LNCaP clone FGC (cell line): ENCODE measurements at places on chromosomes 5 and 9.

DNA sequence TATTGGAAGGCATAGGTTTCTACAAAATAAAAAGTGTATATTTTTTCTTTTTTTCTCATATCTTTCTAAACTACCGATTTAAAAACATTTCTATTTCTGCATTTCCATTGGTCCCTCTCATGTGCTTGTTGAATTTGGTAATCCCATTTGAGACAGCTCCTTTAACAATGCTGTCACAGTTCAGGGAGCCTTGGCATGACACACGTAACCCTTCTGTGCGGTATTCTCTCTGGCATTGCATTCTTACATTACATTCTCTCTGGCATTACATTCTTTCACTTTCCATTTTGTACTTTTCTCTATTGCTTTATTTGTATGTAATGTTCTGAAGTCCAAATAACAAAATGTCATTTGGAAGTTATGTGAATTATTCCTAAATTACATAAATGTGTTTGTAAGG, 150.7 kb upstream of the RASGRF2 start:
- DNase-seq = no peak

DNA sequence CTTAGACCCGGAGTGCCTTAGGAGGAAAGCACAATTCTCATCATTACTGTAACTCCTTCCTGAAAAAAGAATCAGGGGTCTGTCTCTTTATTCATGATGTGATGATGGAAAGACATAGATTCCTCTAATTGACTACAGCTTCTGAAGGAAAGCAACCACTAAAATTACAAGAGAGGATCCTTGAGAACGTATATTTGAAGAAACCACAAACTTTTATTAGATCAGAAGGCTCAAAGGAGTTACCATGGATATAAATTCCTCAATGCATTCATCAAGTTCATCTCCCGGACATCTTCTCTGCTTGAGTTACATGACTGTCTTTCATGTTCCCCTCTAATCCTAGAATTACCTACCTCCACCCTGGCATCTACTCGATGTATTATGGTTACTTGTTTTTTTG, 104.1 kb upstream of the PAPPA start:
- no peak for DNase-seq

DNA sequence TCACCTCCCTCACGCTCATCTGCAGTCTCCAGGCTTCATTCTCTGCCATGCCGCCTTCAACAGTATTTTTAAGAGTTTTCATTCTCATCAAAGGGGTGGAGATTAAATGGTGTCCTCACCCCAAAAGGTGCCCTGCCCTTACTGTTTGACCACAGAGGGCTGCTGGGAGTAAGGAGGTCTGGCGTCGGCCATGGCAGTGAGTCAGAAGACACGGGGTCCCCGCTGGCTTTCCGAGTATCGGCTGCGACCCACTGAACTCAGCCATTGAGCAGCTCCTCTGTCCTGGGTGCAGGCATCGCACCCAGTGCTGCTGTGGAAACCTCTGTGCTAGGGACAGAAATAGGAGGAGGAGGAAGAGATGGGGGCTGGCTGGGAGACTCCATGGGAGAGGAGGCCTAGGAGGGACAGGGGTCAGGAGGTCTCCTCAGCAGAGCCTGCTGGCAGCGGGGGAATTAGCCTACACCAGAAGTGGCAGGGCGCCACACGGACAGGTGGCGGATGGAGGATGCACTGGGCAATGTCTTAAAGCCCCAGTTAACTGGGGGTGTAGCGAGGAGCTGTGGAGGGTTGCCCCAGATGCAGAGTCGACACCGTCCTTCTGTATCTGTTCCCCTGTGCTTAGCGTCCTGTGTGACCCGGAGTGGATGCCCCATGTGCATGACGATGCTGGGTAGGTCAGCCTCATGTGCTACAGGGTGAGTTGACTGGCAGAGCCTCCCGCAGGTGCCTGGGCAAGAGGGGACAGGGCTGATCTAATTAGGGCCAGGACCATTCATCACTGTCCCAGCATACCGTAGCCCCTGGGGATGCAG, 15.4 kb upstream of the PLEKHG4B start:
- DNase-seq = no peak

- no peak for DNase-seq
Measured at GRCh38 chr5:45648744-45649143, 47.4 kb downstream of the HCN1 start.

GRCh38 chr5:14471507-14471906, 110.1 kb upstream of the OTULINL start:
- DNase-seq = no peak
